Upper lobe of right lung (tissue), 1 donor: ENCODE measurements at places on chromosomes 16 and 17. TPM values are rescaled to one million over a fixed set of nuclear protein-coding genes. Genes with fewer than 3 reads are reported as not detected.

DNA sequence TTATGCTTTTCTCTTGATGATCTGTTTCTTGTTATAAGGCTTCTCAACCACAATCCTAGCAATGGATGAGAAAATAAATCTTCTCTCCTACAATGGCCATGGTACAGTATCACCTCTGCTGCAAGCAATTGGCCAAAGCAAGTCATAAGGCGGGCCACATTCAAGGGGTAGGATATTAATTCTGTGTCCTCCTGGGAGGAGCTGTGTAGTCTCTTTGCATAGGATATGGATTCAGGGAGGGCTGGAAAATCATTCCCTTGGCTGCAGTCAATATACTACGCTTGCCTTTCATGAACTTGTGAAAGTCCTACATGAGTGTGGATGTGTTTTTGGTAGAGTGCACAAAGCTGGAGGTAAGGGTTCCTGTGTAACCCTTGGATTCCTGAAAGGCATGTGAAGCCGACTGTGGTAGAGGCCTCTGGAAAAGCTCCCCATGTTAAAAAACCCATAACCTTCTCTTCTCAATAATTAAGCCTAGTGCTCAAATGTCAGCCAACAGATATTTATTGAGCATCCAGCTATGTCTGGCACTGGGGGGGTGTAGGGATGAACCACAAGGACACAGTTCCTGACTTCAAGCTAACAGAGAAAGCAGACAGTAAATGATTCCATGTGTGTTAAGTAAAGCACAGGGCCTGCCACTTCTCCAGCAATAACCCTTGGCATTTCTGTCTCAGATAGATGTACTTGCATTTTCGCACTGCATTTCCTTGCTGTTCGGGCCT lies 147.6 kb upstream of the HS3ST3A1 start:
- H3K27ac ChIP-seq: no peak overlapping the region
- no peak for DNase-seq
- no peak overlapping the region for H3K4me3 ChIP-seq
- H3K36me3 ChIP-seq: no peaks in the 10 kb centered on the region
- no peaks in the 10 kb centered on the region for H3K4me1 ChIP-seq
- no peaks in the 10 kb centered on the region for H3K27me3 ChIP-seq

GRCh38 chr16:56891685-56892084 lies 26.7 kb downstream of the SLC12A3 start:
- H3K4me3 ChIP-seq: no peak overlapping the region
- no peaks in the 10 kb centered on the region for H3K4me1 ChIP-seq
- no peak for DNase-seq

KRTAP2-2 gene
- not detected for total RNA-seq

SLC5A11 gene
- not detected for total RNA-seq

- DNase-seq: no peak
- H3K27me3 ChIP-seq: no peaks in the 10 kb centered on the region
- H3K4me1 ChIP-seq: peaks cover 66% of the 10 kb centered on the region
- no peak overlapping the region for H3K27ac ChIP-seq
- H3K4me3 ChIP-seq: no peak overlapping the region
- peaks cover 12% of the 10 kb centered on the region for H3K36me3 ChIP-seq
These were observed 29.8 kb downstream of the STAT3 start for GRCh38 chr17:42358434-42358833.

SP2 gene
- 16.9 TPM for total RNA-seq

DNA sequence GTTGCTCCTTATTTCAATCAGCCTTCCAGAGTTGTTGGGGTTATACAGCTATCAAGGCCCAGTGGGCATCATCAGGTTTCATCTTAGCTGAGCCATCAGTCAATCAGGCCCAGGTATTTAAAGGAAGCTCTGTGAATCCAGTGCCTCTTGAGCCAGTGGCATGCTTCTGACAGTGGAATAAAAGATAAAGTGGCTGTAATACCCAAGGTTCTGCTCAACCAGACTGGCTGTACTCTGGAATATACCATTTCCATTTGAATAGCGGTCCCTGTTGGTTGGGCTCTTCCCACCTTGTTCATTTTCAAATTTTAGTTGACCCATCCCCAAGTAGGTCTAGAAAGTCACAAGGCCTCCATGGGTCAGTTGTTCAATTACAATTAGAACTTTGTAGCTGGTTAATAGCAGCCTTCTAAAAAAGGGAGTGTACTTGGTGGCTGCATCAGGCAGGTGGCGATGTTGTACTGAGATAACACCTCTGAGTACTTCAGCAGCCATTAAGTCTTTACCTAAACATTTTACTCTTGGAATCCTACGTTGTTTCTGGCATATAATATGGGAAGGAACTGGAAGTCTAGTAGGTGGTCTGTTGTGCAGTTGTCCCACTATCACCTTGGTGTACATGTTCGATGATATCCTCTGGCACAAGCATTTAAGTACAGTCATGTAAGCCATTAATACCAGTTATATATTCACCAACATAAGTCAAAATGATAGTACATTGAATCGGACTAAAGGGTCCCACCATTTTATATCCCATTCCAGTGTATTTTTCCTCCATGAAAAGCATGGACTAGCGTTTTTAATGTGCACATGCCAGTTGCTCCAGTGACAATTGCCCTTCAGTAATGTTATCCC lies 294.1 kb downstream of the BCAS3 start:
- no peaks in the 10 kb centered on the region for H3K4me1 ChIP-seq
- no peaks in the 10 kb centered on the region for H3K36me3 ChIP-seq
- no peak for DNase-seq
- no peaks in the 10 kb centered on the region for H3K27me3 ChIP-seq
- H3K4me3 ChIP-seq: no peak overlapping the region
- H3K27ac ChIP-seq: no peak overlapping the region
